Activated CD4-positive, CD25-positive, alpha-beta regulatory T cell (primary cell): ENCODE measurements at places on chromosomes 1 and 21.

GRCh38 chr1:107545879-107546278 lies 405.0 kb downstream of the NTNG1 start:
- DNase-seq = no peak

GRCh38 chr1:187641015-187641414 lies 812.3 kb downstream of the PLA2G4A start:
- DNase-seq = no peak

DNA sequence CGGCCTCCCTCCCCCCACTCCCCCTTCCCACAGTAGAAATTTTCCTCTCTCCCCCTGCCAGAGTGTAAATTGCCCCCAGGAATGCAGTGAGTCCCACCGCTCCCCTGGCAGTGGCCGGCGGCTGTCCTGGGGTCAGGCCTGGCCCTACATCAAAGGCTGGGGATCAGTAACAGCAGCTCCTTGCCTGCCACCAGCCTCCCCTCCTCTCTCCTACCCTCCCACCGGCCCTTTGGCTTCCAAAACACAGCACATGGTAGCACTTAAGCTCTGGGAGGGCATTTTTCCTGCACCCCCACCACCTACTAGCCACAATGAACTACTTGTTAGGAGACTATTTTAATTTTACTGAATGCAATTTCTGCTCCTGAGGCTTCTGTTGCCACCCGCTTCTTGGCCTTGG lies 9.0 kb upstream of the COL8A2 start:
- DNase-seq = no peak

DNA sequence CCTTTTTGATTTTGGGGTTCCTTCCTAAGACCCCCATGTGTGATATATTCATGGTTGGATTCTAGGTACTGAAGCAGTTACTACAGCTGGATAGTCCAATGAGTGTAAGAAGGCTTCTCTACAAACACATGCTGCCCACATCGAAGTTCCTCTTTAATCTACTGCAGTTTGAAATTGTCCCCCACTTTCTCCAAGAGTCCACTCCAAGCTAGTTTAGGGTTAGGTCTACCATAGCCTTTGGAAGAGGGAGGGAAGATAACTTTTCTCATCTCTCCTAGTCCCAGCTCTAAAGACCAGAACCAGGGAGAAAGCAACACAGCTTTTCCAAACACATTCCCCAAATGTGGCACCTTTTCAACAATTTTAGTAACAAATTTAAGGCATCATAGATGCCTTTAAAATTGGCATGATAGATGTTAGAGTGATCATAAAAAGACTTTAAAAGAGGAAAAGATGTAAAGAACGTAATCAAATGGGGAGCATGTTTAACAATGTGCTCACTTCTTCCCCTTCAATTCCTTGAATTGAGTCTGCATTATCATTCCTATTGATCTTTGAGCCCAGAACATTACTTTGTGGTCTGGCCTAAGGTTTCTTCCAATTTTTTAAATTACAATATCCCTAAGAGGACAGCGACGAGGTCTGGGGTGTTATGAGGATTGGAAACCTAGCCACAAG lies 1.0 kb upstream of the EXO1 start:
- no peak for DNase-seq

- DNase-seq = no peak
Measured at GRCh38 chr1:245448975-245449431, 294.2 kb downstream of the KIF26B start.

DNA sequence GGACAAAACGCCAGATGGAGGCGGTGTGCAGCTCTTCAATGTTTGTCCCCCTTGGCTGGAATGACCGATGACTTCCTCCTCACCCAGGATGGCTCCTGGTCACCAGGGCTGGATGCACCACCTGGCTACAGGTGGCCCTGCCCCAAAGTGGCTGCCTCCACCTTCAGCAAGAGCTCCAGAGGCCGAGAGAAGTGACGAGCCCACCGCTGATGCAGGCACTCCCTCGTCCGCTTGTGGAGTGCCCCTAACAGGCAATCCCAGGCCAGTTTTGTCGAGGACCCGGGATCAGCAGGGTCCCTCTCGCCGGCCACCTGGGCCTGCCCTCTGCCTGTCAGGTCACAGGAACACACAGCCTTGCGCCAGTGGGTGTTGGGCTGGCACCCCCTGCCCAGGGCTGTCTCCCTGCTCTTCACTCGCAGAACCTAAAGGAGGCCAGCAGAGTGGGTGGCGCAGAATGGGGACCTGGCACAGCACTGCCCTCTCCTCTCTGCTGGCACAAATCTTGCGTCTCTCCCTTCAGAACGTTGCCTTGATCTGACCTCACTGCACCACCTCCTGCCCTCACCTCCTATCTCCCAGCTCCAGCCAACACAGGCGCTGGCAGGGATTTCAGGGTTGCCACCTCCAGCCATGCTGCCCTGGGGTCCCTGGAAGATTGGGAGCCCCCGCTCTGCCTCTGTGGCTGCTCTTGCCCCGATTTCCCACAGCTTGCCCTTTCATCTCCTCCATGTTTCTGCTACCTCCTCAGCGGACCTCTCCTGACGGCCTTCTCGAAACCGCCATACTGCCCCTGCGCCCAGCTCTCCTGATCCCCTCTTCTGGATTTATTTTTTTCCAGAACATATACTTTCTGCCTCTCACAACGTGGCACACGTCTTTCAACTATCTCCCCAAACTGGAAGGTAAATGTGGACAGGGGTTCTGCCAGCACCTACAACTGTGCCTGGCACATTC lies 38.6 kb downstream of the SLC45A1 start:
- no peak for DNase-seq

- no peak for DNase-seq
Measured at GRCh38 chr1:232968965-232969364, 18.6 kb downstream of the NTPCR start.

DNA sequence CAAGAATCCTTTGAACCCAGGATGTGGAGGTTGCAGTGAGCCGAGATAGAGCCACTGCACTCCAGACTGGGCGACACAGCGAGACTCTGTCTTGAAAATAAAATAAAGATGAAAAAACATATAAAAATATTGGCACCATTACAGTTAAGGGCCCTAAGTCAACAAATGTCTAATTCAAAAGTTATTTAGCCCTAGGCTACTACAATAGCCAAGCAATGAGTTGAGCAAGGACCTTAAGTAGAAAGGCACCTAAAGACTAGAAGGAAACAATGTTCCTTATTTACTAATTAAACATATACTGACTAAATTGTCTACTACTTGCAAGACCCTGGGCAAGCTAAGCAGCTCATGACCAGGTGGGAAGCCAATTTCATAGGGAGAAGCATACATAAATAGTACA lies 4.1 kb downstream of the PIK3R3 start:
- no peak for DNase-seq

- no peak for DNase-seq
Measured at GRCh38 chr1:145999321-146000024, 3.1 kb upstream of the TXNIP start.

GRCh38 chr21:27418346-27418745 lies 451.5 kb upstream of the ADAMTS5 start:
- DNase-seq = no peak

- DNase-seq = no peak
Measured at GRCh38 chr1:171480035-171480434, 5.3 kb upstream of the PRRC2C start.

DNA sequence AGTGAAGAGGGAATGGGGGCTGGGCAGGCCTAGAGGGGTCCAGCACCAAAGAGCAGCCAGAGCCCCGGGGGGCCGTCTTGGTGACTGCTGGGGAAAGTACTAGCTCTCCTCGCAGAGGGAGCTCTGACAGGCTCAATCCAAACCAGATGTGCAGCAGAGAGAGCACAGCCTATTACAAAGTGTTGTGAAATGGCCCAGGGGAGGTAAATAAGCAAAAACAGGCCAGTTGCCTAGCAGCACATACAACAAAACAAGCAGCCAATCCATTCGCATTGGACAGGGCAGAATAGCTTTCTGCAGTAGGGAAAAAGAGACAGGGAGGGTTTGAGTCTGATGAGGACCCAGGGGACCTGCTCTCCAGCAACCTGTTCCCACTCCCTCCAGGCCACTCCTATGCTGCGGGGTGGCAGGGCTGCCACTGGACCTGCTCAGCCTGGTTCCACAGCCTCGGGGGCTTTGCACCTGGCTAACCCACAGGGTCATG lies 239.6 kb upstream of the FGGY start:
- no peak for DNase-seq

GRCh38 chr1:28129150-28129549 lies 40.7 kb upstream of the EYA3 start:
- no peak for DNase-seq

- DNase-seq = no peak
Measured at GRCh38 chr1:222627232-222627631, 9.3 kb downstream of the MIA3 start.

DNA sequence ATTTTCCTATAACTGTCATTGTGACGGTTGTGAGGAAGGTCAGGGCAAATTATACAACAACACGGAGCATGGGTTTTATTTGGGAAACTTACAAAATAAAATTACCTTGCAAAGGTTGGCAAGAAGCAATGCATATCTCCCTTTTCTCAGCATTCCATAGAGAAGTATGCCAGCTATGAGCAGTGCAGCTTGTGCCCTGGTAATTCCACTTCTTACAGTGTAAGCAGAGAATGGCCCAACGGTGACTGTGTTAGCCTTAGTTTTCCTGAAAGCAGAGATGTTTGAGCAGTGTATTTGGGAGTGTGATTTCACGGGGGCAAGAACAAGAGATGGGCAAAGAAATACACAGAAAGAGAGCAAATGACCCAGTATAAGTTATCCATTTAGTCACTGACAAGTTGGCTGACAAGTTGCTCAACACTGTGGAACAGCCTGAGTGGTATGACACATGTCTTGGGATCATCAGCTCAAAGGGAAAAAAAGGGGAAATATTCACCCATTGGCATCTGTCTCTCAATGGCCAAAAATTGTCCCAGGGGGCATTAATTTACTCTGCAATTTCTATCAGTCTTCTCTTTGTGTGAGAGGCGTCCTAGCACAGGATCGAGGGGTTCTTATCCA lies 210.9 kb upstream of the NRIP1 start:
- no peak for DNase-seq

DNA sequence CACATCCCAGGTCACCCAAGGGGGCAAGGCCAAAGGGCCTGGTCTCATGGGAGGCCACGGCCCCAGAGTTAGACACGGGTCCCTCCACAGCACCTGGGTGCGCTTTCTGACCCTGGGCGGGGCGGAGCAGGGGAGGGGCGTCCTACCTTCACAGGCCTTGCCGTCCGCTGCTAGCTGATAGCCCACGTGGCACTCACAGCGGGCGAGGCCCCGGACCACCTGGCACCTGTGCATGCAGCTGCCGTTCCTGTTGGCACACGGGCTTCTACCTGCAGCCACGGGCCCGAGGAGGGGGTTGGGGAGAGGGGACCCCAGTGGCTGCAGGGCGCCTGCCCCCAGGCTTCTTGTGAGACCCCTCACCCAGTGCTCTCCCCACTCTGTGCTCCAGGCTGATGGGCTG lies 59.9 kb downstream of the ARHGEF16 start:
- DNase-seq = no peak

DNA sequence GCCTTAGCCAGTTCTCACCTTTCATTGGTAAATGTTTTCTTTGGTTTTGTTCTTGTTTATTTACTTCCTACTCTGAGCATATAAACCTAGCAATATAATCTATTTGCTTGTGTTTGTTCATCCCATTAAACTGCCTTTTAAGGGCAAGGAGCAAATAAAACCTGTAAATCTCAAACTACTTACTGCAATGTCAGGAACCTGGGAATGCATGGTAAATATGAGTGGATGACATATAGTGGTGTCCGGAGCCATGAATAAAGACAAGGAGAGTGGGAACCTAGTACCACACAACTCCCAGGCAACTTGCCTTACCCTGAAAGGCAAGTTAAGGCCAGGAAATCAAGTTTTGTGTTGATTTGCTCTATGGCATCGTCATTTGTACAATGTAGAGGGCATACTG lies 1133.7 kb upstream of the NCAM2 start:
- DNase-seq = no peak
